ENCODE measurements at places on chromosomes 6 and 20. TPM values are rescaled to one million over a fixed set of nuclear protein-coding genes. Genes with fewer than 3 reads are reported as not detected.
A peak's percentile ranks its signal among the peaks of the same experiment; 100 is the strongest.

SPO11 gene
- total RNA-seq, result not detected

- H3K27me3 ChIP-seq, result no peaks in the 10 kb centered on the region
- no peaks in the 10 kb centered on the region for H3K36me3 ChIP-seq
- no peak overlapping the region for H3K27ac ChIP-seq
- no peak for DNase-seq
- no peak overlapping the region for H3K4me3 ChIP-seq
Measured at GRCh38 chr6:163420289-163420614, 5.7 kb downstream of the QKI start.

DNA sequence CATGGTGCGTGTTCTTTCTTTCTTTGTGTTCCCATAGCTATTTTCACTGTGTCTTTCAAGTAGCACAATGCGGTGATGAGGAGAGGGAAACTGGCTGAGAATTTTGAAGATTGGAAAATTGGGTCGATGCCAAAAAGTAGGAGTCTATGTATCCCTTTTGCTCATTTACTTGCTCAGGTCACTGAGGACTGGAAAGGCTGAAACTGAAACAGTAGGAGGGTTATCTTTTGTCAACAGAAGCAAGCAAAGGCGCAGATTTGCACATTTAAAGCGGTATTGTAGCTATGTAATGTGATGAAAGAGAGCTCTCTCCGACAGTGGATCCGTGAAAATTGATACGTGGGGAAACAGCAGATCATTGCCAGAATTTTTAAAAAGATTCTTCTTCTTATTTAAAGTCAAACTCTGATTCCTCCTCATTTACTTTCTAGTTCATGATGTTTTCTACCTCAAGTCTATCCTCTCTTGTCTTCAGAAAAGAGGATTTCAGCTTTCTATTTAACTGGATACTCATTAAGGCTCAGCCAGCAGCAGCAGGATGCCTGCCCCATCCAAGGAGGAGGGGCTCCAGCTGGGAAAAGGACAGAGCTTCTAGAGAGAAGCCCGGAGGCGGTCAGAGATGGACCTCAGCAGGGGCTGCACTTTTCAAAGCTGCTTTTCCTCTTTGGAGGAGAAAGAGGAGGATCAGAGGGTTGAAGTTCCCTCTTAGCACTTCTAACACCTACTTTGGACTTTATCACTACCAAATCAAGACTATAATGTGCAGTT is 15.9 kb upstream of the FYN start:
- peaks cover 2% of the 10 kb centered on the region for H3K36me3 ChIP-seq
- no peak overlapping the region for H3K27ac ChIP-seq
- H3K4me1 ChIP-seq, result no peaks in the 10 kb centered on the region
- no peak overlapping the region for H3K4me3 ChIP-seq

GRCh38 chr6:18491308-18492045 is 104.3 kb downstream of the RNF144B start:
- no peaks in the 10 kb centered on the region for H3K36me3 ChIP-seq
- peaks cover 16% of the 10 kb centered on the region for H3K27me3 ChIP-seq
- H3K4me1 ChIP-seq, result no peaks in the 10 kb centered on the region
- no peak overlapping the region for H3K4me3 ChIP-seq
- DNase-seq, result no peak
- no peak overlapping the region for H3K27ac ChIP-seq

DNA sequence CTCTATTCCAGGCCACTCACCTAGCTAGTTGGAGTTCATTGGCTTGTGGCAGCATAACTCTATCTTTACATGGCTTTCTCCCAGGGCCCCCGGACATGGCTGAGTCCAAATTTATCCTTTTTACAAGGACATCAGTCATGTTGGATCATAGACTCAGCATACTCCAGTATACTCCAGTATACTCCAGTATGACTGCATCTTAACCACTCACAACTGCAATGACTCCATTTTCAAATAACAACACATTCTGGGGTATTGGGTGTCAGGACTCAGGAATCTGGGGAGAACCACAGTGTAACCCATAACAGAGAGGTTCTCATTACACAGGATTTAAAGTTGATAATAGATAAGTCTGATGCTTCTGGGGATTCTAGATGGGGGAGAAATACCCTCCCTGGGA is 53.8 kb upstream of the TSHZ2 start:
- no peak for DNase-seq
- no peak overlapping the region for H3K4me3 ChIP-seq
- H3K36me3 ChIP-seq, result peaks cover 2% of the 10 kb centered on the region
- no peak overlapping the region for H3K27ac ChIP-seq
- peaks cover 7% of the 10 kb centered on the region for H3K27me3 ChIP-seq

CRYBG1 gene
- total RNA-seq, result 39.3 TPM

GRCh38 chr6:44537306-44538049 is 150.0 kb downstream of the CDC5L start:
- H3K27ac ChIP-seq, result no peak overlapping the region
- H3K4me1 ChIP-seq, result no peaks in the 10 kb centered on the region
- no peaks in the 10 kb centered on the region for H3K27me3 ChIP-seq
- DNase-seq, result no peak
- H3K4me3 ChIP-seq, result no peak overlapping the region

- H3K27ac ChIP-seq, result no peak overlapping the region
- peaks cover 8% of the 10 kb centered on the region for H3K36me3 ChIP-seq
- H3K4me1 ChIP-seq, result no peaks in the 10 kb centered on the region
- no peaks in the 10 kb centered on the region for H3K27me3 ChIP-seq
Measured at GRCh38 chr6:1834207-1834606, 224.5 kb downstream of the FOXC1 start.

SYNDIG1 gene
- total RNA-seq, result not detected

DNA sequence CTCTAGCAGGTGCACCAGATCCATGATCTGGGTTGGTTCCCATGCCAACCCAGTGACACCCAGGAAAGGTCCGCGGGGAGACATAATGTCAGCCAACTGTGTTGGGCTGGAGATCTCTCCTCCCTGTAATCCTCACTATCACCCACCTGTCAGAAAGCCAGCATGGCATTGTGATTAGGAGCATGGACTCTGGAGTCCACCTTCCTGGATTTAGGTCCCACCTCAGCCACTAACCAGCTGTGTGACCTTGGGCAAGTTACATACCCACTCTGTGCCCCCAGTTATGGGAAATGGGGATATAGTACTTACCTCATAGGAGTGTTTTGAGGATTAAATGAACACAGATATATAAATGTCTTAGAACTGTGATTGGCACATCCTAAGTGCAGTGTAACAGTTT is 97.9 kb downstream of the ZDHHC14 start:
- H3K27me3 ChIP-seq, result peaks cover 9% of the 10 kb centered on the region
- H3K27ac ChIP-seq, result no peak overlapping the region
- DNase-seq, result no peak
- no peaks in the 10 kb centered on the region for H3K36me3 ChIP-seq
- H3K4me3 ChIP-seq, result no peak overlapping the region

DNA sequence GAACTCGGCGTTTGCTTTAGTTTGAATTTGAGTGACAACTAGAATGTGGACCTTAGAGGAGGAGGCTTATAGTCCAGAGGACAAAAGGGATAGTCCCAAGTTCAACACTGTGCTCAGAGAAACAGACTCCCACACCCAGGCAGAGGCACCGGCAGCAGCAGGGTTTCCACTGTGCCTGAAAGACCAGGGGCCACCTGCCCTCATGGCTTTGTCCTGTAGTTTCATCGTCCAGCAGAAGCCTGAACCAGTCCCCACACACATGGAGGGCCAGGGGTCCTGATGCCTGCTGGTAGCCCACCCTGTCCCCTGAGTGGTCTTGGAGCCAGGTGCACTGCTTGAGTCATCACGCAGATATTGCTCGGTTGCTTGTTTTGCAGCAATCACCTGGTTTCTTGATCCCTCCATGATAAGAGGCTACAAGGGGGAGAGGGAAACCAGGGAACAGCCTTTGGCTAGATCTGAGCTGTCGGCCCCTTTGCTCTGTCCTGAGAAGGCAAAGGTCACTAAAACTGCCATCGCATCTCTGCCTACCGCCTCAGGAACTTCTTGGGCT is 7.2 kb upstream of the ACSS1 start:
- DNase-seq, result no peak
- peaks cover 13% of the 10 kb centered on the region for H3K27me3 ChIP-seq
- no peak overlapping the region for H3K27ac ChIP-seq
- no peaks in the 10 kb centered on the region for H3K36me3 ChIP-seq
- no peak overlapping the region for H3K4me3 ChIP-seq

SPDEF gene
- 0.33 TPM for total RNA-seq

GRCh38 chr6:36362551-36363370 is 24.7 kb downstream of the ETV7 start:
- peaks cover 3% of the 10 kb centered on the region for H3K27me3 ChIP-seq
- DNase-seq, result no peak
- H3K27ac ChIP-seq, result no peak overlapping the region
- H3K4me3 ChIP-seq, result no peak overlapping the region

PDE7B gene
- 0.05 TPM for total RNA-seq

DNA sequence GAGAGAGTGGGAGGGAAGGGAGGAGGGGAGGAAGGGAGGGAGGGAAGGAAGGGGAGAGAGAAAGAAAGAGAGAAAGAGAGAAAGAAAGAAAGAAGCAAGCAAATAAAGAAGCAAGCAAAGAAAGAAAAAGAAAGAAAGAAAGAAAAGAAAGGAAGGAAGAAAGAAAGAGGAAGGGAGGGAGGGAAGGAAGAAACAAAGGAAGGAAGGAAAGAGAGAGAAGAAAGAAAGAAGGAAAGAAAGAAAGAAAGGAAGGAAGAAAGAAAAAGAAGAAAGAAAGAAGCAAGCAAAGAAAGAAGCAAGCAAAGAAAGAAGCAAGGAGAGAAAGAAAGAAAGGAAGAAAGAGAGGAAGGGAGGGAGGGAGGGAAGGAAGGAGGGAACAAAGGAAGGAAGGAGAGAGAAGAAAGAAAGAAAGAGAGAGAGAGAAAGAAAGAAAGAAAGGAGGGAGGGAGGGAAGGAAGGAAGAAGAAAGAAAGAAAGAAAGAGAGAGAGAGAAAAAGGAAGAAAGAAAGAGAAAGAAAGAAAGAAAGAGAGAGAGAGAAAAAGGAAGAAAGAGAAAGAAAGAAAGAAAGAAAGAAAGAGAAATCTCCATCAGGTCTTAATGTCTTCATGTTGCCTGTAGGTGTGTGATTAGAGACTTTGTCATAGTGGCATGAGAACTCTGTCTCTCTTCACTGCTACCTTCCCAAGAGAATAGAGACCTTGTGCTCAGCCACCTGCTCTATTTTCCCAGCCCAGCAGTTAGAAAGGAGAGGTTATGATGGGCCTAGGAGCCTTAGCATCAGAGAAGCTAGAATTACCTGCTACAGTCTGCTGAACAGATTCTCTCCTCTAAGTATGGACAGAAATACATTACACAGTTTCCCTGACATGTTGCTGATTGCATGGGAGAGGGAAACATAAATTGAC is 5.0 kb downstream of the SEMG1 start:
- H3K4me1 ChIP-seq, result no peaks in the 10 kb centered on the region
- no peak overlapping the region for H3K27ac ChIP-seq
- no peak for DNase-seq
- no peaks in the 10 kb centered on the region for H3K36me3 ChIP-seq

DNA sequence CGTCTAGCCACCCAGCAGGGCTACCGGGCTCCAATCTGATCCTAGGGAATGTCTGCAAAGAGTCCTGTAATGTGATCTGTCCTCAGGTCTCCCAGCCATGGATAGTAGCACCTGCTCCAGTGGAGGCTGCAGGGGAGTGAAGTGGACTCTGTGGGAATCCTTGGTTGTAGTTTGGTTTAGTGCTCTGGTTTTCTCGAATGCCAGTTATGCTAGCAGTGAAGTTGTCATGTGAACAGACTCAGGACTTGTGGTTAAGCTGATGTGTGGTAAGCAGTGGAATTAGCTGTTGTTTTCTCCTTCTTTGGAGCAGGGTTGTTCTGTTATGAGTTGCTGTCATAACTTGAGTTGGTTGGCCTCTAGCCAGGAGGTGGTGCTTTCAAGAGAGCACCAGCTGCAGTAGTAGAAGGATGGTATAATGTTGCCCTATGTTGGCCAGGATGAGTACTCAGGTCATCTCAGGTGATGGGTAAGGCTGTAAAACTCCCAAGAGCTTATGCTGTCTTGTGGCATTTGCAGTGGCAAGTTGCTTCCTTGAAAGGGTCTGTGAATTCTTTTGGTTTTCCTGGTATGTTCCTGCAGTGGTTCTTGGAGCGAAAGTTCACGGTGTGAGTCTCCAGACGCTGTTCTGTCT is 390.2 kb downstream of the UTRN start:
- H3K36me3 ChIP-seq, result peaks cover 46% of the 10 kb centered on the region
- H3K27ac ChIP-seq, result no peak overlapping the region
- H3K4me1 ChIP-seq, result peaks cover 19% of the 10 kb centered on the region
- peak; percentile 66 for DNase-seq
- no peak overlapping the region for H3K4me3 ChIP-seq

Data from activated CD4-positive, alpha-beta memory T cell treated with anti-CD3 and anti-CD28 coated beads for 36 hours (primary cell).